ENCODE measurements at places on chromosomes 5 and 9.

DNA sequence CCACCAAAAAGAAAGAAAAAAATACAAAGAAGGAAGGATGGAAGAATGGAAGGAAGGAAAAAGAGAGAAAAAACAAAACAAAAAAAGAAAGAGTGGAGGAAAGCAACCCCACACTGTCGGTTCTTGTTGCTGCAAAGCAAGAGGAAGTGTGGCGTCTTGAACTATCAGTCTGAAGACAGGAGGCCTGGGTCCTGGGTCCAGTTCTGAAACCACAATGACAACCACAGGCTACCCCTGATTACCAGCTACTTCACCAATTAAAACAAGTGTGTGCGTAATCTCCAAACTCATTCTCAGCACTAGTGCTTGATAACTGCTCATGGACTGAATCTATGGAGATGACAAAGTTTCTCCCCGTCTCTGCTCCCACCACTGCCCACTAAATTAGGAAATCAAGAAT is 93.7 kb downstream of the RASEF start:
- no peak for DNase-seq

GRCh38 chr5:77777281-77777892 is 1.2 kb upstream of the TBCA start:
- DNase-seq = no peak

- DNase-seq = no peak
Observed at GRCh38 chr5:149611326-149611725, 30.0 kb downstream of the ARHGEF37 start.

DNA sequence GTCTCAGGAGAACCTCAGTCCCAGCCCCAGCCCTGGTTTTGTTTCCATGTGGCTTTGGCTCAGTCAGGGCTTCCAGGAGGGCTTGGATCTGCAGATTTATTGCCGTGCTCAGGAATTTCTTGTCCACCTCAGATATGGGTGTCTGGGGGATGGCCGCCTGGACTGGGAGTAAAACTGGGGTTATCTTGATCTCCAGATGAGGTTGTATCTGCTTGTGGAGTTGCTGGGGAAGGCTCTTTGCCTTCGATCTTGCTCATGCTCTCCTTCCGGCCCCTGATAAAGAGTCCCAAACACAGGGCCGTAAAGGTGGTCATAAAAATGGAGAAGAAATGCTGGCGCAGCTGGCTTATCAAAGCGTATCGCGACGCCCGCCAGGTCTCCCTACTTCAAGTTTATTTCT is 17.8 kb upstream of the PITX1 start:
- no peak for DNase-seq

DNA sequence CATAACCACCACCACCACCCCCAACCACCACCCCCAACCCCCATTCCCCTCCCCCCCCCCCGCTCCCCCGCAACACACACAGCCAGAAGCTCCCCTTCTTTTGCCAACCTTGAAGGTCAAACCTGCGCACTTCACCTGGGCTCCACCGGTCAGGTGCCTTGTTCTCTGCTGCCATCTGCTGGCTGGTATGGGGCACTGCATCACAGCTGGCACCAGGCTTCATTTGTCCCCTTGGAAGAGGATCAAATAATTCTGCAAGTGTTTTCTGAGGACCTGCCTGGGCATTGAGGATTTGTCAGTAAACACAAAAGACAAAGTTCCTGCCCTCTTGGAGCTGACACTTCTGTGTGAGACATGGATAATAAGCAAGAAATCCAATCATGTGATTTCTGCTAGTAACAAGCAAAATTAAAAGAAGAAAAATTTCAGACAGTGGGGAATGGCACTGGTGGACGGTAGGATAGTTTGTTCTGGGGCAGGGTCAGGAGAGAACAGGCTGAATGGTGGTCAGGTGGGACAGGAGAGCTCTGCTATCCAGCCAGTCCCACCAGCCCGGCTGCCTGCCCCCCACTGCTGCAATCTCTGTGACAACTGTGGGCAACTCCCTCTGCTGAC is 55.6 kb upstream of the LMX1B start:
- DNase-seq = peak; percentile 28

DNA sequence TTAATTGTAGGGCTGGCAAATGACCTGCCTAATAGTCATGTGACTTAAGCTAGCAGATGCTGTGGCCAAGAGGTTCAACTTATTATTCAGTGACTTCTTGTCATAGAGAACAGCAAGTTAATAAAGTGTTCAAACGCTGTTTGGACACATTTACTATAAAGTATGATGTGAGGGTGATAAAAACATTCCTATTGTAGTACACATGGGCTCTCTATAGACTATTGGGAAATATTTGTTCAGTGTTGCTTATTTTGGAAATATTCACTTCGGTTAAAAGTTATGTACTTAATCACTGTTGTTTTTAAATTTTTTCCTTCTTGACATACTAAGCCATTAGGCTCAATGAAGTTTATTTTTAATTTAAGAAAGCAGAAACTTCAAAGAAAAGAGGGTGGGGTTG is 345.0 kb downstream of the NNT start:
- no peak for DNase-seq

DNA sequence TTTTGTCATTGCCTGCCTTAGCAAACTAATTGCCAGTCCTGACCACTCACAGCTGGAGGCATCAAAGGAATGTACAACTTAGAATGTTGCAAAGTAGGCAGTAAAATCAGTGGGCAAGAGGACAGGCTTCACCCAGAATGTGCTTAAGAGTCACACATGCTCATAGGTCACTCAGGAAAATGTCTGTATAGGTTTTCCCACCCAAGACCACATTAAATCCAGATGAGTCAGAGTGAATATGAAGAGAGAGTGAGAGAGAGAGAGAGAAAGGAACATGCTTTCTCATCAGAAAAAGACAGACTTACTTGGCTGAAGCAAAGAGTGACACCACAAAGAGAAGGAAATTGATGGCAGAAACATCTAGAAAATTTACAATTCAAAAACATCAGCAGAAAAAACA is 37.9 kb downstream of the PLEKHG4B start:
- DNase-seq = no peak

DNA sequence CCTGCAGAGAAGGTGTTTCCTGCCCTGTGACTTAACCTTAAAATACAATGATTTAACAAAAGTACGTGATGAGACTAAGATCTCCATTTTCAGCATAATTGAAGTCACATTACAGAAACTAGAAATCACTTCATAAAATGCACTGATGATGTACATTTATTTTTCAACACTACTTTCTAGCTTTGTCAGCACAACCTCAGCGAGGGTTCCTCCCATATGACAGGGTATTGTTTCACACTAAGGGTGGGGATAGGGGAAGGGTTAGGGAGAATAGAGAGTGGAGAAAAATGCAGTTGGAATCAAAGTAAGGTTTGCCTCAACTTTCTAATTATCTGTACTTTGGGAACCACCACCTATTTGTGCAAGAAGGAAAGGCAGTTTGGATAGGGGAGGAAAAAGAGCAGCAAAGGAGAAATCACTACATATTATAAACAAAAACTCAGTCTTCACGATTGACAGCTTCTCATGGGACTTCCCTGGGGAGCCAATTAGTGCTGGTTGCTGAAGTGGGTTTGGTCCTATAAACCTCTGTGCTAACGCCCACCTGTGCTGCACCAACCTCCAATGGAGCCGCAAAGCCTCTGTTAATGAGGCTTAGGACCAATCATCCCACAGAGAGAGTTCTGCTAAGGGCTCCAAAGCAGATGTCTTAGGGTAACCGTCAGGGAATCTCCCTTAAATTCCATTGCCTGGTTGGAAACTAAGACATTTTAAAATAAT is 369.2 kb upstream of the PDE4D start:
- no peak for DNase-seq

DNA sequence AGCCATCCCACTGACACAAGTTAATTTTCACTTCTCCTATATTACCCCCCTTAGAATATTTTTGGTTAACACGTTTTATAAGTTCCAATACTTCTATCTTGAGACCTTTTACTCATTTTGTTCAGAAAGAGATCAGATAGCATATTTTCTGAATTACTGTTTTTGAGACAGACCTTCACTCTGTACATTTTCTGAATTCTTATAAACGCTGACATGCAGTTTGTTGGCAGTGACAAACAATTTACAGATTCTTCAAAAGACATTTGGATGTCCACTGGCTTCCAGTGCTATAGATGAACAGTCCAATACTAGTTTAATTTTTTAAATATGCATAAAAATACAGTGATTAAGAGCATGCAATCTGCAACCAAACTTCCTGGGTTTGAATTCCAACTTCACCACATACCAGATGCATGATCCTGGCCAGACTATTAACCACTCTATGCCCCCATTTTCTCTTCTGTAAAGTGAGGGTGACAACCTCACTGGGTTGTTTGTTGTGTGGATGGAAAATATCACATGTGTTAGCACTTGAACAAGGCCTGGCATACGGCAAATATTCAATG is 142.1 kb downstream of the AGTPBP1 start:
- no peak for DNase-seq

DNA sequence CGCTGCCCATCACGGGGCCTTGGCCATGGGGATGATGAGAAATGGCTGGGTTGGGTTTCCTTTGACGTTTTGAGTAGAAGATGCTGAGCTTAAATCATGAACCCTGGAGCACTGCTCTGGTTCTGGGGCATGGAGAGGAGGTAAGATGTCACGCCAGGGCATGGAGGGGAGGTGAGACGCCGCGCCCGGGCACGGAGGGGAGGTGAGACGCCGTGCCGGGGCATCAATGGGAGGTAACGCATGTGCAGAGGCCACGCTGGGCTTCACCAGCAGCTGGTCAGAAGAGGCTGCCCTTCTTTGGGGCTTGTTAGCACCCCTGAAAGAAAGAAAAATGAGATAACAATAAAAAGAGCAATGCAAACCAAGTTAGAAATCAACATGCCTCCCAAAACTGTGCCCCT is 322.5 kb upstream of the IRX4 start:
- DNase-seq = no peak

DNA sequence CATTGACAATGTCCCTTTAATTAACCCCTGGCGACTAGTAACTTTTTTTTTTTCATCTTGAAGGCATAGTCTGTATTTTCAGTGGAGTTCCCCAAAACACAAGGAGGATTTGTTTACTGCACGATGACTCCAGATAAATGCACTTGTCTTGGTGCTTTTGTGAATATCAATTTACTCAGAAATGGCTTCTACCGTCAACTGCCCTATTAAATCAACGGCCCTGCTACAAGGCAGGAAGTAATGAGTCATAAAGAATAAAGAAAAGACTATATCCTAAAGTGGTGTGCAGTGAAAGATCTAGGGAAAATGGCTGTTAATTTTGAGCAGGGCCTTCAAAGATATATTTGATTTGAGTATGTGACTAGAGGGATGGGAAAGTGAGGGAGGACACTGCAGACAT is 388.3 kb upstream of the CHD1 start:
- no peak for DNase-seq

DNA sequence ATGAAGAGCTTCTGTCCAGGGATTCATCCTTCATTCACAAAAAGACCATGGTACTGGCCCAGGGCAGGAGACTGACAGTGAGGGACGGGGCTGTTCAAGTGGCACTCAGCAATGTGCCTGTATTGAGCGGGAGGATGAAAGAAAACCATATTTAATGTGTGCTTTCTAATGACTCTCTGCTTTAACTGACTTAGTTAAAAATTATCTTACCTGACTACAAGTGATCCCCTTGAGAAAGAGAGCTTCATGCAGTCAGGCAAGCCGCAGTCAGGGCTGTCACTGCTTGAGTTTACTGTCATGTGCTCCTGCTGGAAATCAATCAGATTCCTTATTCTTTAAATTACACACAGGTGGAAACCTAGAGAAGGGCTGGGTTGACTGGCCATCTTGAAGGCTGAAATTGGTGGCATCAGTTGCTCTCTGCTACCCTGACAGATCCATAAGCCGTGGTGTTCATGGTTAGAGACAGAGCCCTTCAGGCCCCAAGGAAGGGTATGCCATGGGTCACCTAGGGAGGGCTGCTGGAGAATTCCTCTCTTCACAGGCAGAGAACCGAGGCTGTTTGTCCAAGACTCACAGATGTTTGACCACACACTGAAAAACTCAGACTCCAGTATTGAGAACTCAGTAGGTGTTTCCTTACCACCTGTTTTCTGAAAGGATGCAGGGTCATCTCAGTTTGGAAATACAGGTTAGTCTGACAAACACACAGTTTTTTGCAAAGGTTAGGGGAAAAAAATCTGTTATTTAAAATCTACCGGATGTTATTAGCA is 70.9 kb downstream of the TRIO start:
- DNase-seq = no peak

GRCh38 chr9:108057421-108058134 is 568.0 kb upstream of the KLF4 start:
- DNase-seq = no peak

- no peak for DNase-seq
Observed at GRCh38 chr5:6723816-6724300, 10.6 kb downstream of the TENT4A start.

DNA sequence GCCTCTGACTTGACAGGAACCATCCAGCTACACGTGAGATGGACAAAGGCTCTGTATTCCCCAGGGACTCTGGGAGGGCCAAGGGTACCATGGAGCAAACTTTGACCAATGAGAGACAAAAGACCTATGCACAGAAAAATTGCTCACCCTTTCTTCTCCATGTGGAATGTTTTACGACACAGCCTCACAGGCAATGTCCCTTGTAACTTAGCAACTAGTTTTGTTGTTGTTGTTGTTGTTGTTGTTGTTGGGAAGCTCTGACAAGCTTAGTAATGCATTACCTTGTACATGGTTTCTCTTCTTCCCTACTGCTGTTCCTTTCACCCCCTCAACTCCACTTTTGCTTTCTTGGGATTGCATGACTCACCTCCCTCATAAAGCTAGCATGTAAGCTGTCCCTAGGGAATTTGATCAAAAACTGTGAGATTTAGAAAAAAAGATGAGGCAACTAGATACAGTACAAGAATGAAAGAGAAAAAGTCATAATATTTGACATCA is 550.9 kb downstream of the RAB3C start:
- DNase-seq = no peak

GRCh38 chr9:107439991-107440456 is 49.5 kb downstream of the KLF4 start:
- DNase-seq = no peak

DNA sequence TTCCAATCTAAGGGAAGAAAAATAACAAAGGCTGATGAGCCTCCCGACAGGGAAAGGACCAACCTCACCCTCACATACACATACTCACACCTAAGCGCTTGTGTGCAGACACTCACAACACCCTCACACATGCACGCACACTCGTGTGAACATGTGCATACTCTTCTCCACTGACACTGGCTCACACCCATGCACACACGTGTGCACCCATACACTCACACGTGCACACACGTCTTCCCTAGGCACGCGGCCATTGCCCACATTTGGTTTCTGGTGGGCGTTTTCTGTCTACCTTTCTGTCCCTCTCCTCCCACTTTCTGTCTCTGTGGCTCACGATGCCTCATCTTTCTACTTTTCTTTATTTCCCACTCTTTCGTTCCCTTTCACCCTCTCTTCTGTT is 169.7 kb upstream of the MVB12B start:
- DNase-seq = no peak

GRCh38 chr5:74664551-74664950 is 20.5 kb upstream of the HEXB start:
- DNase-seq = no peak

DNA sequence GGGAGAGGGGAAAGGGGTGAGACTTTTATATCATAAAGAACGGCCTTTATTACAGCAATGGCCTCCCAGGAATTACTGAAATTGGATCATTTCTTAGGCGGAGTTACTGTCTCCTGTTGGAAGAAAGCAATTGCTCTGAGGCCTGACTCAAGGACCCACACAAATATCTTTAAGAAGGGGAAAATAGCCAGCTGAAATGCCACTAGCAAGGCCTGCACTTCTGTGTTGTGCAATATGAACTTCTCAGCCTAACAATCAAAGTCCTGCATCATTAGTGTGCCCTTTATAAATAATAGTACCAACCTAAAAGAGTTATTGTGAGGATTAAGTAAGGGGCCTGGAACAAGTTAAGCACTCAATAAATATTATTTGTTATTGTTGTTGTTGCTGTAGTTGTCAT is 30.1 kb upstream of the TRIM32 start:
- no peak for DNase-seq

GRCh38 chr9:72147676-72148075 is 1.6 kb upstream of the GDA start:
- no peak for DNase-seq
